ENCODE measurements at places on chromosomes 3 and 15.

DNA sequence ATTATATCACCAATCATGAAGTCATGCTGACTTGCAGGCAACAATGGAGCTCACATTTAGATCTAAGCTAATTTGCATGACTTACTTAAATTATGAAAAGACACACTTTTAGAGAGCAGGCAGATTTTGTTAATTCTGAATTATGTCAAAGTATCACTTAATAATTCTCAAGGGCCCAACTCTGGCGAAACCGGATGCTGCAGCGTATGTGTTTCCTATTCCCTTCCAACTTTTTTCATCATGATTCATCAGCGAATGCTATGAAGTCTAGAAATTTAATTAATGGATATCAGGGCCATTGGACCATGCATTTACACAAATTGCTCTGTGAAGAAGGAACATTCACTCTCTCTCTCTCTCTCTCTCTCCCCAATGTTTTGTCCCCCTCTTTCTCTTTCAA is 63.5 kb upstream of the GOLGA8A start:
- no peak for DNase-seq

- peak; percentile 34 for DNase-seq
Measured at GRCh38 chr3:35908366-35909232, 269.3 kb downstream of the ARPP21 start.

- no peak for DNase-seq
Measured at GRCh38 chr3:158247288-158247687, 137.4 kb downstream of the RSRC1 start.

GRCh38 chr15:74370471-74370870 is 3.0 kb upstream of the CYP11A1 start:
- no peak for DNase-seq

GRCh38 chr3:172972067-172972466 is 169.0 kb downstream of the SPATA16 start:
- DNase-seq: no peak

DNA sequence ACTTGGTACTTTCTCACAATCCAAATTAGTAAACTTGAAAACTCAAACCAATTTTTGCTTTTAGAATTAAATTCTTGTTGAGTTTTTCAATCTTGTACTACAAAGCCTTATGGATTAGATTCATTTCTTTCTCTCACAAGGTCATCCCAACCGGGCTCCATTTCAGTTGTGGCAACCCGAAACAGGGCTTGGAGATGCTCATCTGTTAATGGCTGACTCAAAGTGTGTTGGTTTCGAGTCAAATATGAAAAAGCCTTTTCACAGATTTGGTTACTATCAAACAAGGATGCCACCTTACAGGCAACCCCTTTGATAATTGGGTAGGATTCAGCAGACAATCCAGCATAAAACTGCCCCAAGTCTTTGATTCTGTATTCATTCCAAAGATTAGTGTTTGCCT is 1.8 kb downstream of the EPM2AIP1 start:
- DNase-seq: peak; percentile 22

DNA sequence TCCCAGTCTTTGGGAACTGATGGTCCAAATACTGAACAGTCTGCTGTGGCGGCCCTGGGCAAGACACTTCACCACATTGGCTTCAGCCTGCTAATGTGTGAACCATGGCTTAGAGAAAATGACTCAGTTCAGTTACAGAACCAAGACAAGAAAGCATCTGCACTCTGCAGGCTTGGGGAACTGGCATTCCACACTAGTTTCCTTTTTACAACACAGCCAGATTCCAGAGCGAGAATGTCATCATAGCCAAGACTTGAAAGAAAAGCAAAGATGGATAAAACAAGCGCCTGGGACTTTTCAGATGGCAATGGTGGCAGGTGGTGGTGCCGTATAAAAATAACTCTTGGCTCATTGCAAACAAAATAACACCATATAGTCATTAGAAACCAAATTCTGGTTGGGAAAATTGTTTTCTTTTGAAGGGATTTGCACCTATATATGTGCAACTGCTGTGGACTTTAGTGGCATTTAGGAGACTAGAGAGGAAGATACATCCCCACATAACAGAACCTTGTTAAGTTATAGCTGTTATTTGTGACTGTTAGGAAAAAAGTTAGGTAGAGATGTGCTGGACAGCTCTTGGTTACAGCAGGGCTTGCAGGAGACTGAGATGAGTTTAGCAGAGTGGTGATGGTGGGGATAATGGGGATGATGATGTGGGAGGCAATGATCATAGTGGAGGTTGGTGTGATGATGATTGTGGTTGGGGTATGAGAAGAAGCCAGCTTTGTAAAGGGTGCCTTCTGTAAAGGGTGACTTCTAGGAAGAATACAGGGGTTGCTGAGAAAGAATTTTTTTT is 273.6 kb downstream of the THRB start:
- no peak for DNase-seq

- no peak for DNase-seq
Measured at GRCh38 chr3:186025161-186025560, 83.7 kb downstream of the ETV5 start.

- DNase-seq: no peak
Measured at GRCh38 chr15:90644952-90645725, 72.0 kb upstream of the BLM start.

GRCh38 chr3:97970956-97971620 is 1.1 kb downstream of the RIOX2 start:
- no peak for DNase-seq

- DNase-seq: no peak
Measured at GRCh38 chr15:101692801-101693598, 31.3 kb downstream of the TARS3 start.

- no peak for DNase-seq
Measured at GRCh38 chr15:63323798-63324563, 46.6 kb downstream of the APH1B start.

- DNase-seq: peak; percentile 53
Measured at GRCh38 chr15:31357148-31357547, 30.5 kb downstream of the KLF13 start.

DNA sequence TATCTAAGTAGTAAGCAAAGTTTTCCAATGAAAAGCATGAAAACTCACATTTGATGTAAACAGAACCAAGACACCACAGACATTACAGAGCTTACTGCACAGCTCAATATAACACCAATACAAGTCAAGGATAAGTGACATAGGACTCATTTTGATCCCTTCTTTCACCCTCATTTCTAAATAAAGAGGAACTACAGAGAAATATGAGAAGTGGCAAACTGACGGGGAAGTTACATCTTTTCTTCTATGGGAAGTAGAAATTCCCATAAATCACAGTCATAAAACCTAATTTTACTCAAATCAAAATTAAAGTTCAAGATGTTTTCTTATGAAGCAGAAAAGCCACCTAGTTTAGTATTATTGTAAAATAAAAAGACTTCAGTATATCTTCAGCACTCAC is 3.8 kb downstream of the ATG3 start:
- DNase-seq: no peak

DNA sequence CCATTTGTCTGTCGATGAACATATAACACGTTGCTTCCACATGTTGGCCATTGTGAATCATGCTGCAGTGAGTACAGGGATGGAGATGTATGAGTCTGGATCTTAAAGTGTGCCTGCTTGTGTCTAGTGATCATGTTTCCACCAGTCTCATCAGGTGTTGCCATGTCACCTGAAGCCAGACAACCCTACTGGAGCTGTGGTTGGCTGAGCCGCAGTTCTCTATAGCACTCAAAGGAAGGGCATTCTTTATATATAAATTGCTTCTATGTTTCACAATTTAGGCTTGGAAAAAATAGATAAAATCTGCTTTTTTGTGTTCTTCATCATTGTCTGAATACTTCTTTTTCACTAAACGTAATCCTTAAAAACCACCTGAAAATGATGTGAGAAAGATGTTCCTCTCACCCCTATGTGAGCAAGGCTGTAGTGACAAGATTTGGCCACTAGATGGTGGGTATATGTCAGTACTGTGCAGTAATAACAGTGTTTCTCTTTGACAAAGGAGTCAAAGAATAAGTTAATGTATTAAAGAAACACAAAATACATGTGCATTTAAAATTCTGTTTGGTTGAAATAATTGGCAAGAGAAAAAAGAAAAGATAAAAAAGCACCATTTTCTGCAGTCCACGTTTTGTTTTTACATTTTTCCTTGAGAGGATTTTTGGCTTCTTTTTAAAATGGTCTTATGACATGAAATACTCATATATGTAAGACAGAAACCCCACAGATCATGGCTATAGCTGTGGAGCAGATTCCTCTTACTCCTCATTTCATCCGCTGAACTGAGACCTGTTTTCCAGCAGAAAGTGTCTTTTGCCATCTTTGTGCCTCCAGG is 394.5 kb upstream of the DPPA4 start:
- DNase-seq: peak; percentile 77

DNA sequence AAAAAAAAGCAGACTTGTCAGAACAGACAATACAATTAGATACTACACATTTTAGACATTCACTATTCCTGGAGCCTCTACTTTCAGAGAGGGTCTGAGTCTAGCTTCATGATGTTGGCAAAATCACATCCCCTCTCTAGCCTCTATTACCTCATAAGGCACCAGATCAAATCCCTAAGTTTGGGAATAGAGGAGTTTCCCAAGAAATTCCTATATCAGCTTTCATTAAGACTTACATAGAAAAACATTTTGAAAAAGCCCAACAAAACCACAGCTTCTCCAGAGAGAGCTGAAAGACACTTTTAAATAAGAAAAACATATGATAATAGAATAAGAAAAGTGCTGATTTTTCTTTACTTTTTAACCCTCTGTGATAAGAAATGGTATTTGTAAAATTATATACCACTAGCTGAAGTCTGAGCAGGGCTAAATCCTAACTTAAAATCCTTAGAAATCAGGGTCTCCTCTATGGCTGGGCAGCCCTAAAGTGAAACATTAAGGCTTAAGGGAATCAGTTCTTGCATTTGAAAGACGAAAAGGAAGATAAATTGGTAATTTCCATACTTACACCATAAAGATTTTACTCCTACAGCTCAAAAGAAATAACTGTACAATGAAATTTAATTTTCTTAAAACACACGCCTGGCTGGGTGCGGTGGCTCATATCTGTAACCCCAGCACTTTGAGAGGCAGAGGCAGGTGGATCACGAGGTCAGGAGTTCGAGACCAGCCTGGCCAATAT is 4.3 kb downstream of the TBC1D2B start:
- DNase-seq: no peak

DNA sequence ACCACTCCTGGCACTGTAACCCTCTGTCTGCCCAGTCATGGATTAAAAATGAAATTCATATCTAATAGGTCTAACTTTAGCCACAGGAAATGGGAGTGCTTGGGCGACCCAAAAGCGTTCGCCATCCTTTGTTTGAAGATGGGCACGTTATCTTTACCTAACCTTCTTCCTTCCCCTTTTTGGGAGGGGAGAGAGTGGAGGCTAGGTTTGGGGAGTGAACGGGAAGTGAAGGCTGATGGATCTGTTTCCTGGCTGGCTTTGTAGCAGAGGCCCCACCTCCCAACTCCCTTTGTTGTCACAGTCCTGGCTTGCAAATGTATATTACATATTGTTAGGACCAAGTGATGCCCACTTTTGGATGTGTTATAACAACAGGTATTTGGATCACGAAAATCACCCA is 98.1 kb upstream of the ARHGEF3 start:
- DNase-seq: no peak

DNA sequence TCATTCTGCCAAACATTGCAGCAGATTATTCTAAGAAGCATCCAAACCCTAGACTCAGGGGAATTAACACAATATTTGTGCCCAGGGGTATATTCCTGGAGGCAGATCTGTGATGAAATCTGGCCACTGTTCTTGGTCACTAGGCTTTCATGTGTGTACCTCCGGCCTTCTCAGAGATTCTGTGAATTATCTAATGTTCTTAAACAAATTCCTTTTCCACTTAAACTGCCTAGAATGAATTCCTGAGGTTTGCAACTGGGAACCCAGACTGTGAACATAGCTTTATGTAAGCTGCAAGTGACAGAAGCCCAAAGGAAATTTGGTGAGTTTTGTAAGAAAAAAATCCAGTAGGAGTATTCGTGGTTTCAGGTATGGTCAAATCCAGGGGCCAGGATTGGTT is 20.7 kb upstream of the CTNNB1 start:
- no peak for DNase-seq

DNA sequence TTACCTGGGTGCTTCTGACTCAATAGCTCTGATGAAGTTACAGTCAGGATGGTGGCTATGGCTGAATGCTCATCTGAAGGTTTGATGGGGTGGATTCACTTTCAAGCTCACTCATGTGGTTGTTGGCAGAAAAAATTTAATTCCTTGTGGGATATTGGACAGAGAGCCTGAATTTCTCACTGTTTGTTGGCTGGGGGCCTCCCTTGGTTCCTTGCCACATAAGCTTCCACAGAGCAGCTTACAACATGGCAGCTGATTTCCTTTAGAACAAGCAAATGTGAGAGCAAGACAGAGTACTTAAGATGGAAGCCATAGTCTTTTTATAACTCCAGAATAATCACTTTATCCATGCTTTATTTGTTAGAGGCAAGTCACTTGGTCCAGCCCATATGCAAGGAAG is 150.6 kb downstream of the PPM1L start:
- no peak for DNase-seq

GRCh38 chr3:125302932-125303331 is 72.2 kb downstream of the ZNF148 start:
- no peak for DNase-seq

GRCh38 chr3:183554377-183554776 is 1.1 kb downstream of the KLHL6 start:
- peak; percentile 46 for DNase-seq

GRCh38 chr15:28018291-28019044 is 80.6 kb downstream of the OCA2 start:
- DNase-seq: no peak

DNA sequence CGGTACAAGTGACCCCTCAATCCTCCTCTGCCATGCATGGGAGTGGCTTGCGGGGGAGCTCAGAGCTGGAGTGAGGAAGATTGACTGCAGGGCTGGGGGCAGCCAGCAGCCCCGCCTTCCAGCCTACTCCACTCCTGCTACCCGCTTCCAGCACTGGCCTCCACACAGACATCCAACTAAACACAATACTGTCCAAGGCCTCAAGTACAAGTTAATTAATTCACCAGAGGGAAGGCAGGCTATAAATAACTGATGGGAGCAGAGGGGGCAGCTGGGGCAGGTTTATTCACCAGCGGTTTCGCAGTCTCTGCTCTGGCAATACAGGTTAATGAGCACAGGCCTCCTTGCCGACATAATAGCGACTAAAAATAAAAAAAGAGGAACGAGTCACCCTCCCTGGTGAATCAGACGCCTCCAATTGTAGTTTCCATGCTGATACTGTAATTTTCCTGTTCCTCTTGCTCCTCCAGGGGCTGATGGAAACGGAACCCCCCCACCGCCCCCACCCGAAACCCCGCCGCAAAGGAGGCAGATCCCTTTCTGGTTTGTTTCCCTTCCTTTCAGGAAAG is 166.4 kb upstream of the TLE3 start:
- no peak for DNase-seq

GRCh38 chr3:45978006-45978761 is 17.4 kb downstream of the FYCO1 start:
- DNase-seq: peak; percentile 56

DNA sequence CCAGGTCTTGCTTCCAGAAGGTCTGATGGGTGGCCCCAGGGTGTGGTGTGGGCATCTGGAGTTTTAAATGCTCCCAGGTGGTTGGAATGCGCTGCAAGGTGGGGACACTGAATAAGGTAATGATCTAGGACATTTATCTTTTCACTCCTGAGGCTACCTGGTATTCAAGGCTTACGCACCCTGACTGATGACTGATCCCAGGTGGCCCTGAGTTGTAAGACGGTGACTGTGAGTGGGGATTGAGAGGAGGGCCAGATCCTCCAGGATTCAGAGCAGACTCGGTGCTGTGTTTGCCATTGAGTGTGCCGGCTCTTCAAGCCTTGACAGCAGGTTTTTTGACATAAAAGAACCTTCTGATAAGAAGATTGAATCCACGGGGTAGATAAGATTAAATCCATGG is 40.3 kb downstream of the SLC6A20 start:
- DNase-seq: no peak
